GM19239 (cell line): ENCODE measurements at places on chromosomes 4 and X.

DNA sequence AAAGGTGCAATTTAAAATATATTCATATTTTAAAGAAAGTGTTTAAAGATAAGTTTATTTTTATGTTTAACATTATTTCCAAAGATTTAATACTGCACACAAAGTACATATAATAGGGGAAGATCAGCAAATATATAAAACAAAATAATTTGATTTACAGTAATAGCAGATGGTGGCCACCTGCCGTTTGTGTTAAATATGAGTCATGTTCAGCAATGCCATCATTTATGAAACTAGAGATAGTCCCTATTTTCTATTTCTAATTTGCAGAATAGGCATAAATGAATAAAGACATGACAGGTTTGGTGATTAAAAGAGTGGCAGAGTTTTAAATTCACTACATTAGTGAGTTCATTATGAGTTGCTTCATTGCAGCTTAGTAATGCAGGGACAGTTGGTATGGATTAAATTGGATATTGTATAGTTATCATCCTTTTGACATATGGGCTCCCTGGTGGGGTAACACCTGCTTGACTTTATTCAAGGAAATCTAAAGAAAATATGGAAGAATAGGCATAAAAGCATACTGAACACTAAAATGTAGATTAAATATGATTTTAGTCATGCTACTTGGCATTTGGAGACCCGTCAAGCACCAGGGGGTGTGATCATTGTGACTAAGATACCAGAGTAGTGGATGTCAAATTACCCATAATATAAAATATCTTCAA is 78.8 kb upstream of the BANK1 start:
- DNase-seq = no peak

GRCh38 chr4:175234162-175234561 is 316.0 kb downstream of the ADAM29 start:
- DNase-seq = no peak

DNA sequence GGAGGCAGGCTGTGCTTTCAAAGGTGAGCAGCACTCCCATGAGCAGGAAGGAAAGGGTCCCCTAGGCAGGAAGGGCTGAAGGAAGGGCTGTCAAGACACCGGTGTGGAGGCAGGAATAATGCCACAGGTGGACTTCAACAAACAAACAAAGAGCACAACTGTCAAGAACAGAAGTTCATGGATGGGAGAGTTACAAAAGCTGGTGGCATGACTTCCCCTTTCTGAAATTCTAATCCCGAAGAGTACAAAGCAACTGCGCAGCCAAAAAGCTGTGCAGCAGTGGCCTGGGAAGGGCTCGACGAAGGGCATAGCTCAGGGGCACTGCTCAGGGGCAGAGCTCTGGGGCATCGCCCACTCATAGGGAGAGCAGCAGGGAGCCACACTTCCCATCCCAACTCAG is 582.3 kb upstream of the DIPK2B start:
- no peak for DNase-seq

GRCh38 chrX:40938423-40938822 is 146.8 kb upstream of the USP9X start:
- no peak for DNase-seq

GRCh38 chr4:150238591-150238990 is 160.3 kb downstream of the DCLK2 start:
- no peak for DNase-seq

DNA sequence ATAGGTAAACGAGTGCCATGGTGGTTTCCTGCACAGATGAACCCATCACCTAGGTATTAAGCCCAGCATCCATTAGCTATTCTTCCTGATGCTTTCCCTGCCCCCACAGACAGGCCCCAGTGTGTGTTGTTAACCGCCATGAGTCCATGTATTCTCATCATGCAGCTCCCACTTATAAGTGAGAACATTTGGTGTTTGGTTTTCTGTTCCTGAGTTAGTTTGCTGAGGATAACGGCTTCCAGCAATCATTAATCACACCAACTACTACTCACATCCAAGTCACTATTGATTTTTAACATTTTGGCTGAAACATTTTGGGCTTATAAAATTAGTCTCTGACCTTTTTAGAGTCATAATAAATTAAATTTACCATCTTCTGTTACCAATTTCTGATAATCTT is 205.3 kb downstream of the SPOCK3 start:
- DNase-seq = no peak

- DNase-seq = no peak
Observed at GRCh38 chr4:48012824-48013223, 3.7 kb downstream of the CNGA1 start.

GRCh38 chrX:140431521-140431920 is 73.3 kb downstream of the SOX3 start:
- DNase-seq = no peak

DNA sequence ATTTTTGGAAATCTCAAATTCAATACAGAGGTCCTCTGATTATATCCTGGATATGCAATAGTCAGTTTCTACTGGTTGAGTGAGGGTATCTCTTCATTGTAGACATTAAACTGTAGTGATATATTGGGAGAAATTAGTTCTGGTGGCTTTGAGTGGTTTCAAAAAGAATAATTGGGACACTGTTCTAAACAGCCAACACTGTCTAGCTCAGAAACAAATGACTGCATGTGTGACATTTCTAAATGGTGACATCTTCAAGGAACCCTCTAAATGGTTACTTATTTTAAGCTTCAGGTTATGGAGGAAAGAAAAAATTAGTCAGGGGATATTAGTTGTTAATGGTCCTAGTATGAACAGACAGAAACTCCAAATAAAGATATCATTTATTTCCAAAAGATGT is 186.2 kb downstream of the LARP7 start:
- DNase-seq = no peak

- no peak for DNase-seq
Observed at GRCh38 chr4:153114771-153115321, 89.4 kb upstream of the TRIM2 start.

DNA sequence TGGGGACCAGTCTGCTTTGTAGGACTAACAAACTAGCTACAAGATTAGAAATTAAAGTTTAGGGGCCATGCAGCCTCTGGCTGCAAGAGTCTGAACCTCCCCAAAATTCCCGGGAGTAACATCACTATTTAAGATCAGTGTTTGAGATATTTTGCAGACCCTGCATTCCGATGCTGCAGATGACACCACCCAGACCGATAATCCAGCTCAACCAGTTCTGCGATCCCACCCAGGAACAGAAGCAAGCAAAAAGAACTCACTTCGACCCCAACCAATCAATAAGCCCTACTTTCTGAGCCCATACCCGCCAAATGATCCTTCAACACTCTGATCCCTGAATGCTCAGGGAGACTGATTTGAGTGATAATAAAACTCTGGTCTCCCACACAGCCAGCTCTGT is 877.8 kb downstream of the FAT4 start:
- DNase-seq = no peak

DNA sequence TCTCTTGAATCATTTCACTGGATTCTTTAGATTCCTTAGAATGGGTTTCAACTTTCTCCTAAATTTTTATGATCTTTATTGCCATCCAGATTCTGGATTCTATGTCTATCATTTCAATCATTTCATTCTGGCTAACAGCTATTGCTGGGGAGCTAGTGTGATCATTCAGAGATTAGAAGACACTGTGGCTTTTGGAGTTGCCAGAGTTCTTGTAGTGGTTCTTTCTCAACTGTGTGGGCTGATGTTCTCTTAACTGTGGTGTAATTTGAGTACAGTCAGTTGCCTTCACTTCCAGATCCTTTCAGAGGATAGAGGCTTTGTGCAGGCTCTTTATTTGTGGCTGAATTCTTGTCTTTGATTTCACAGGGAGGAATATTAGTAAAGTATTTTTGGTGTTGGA is 12.1 kb upstream of the CSN2 start:
- DNase-seq = no peak

- no peak for DNase-seq
Observed at GRCh38 chr4:79273915-79274314, 51.9 kb downstream of the NAA11 start.

GRCh38 chrX:50813843-50814661 is at the start of gene SHROOM4:
TSS of gene SHROOM4 (minus strand) at chrX:50814194. CDS start at chrX:50814018, 176 bp downstream.
- DNase-seq = no peak

GRCh38 chrX:16745659-16746058 is 26.2 kb downstream of the SYAP1 start:
- no peak for DNase-seq

DNA sequence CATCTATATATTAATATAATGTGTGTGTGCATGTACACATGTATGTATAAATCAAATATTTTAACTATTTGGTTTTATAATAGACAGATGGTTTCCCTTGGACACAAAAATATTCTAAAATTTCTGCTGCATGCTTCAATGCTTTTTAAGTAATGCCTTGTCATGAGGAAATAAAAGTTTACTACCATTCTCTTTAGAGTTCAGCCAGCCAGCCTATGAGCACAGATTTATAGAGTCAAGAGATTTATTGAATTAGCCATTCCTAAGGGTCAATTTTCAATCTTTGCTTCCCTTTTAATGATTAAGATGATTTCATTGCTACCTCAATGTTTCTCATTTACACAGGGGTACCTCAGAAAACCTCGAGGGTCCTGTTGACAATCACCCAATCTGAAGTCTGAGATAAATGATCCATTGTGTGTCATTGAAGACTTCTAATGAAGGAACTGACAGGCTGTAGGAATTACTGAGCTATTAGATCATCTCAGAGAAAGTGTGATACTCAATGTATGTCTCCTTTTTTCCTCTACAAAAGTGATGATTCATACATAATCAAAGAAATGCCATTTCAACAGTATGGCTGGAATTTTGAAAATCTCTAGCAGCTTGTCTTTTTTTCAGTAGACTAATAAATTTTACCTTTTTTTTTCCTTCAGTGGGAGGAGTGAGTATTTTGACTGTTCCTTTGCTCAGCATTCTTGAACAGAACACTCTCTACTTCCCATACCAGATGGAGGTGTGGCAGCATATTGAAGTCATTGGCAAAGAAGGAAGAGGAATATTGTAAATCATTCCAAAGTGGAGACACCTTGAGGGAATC is 222.6 kb upstream of the PCDH18 start:
- DNase-seq = no peak
